Stimulated activated CD8-positive, alpha-beta memory T cell treated with anti-CD3 and anti-CD28 coated beads, Interleukin-7, amount 100 ng/mL, for 48 hours (primary cell): ENCODE measurements at places on chromosomes 5 and 9.

GRCh38 chr9:110846215-110846614 is 177.6 kb downstream of the MUSK start:
- DNase-seq, result no peak

DNA sequence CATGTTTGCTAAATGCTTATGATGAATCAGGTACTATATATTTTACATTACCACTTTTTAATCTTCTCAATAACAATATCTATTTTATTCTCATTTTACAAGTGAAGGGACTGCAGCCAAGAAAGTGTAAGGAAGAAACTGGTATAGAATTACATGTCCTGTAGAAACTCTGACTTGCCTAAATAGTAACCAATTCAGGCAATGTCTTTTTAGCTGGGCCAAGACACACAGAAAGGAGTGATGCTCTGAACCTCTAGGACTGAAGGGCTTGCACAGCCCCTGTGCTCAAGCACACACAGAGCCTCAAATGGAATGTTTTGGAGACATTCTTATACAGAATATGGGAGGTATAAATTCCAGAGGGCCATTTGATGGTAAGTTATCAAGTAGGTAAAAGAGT is 286.4 kb upstream of the TNC start:
- DNase-seq, result no peak

GRCh38 chr9:130323051-130323745 is 57.6 kb downstream of the HMCN2 start:
- no peak for DNase-seq

DNA sequence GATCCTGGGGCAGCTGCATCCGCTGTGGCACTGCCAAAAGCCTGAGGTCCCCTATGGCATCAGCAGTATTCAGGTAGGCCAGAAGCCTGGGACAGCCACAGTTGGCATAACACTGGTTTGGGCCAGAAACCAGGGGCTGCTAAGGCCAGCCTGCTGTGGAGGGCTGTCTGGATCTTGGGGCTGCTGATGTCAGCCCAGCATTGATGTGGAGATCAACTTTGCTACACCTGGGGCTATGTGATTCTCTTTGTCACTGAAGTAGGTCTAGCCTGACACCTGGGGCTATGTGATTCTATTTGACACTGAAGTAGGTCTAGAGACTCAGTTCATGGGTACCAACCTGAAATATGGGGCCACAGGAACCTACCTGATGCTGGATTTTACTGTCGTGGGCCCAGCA is 411.5 kb downstream of the RASEF start:
- DNase-seq, result no peak

GRCh38 chr5:98768160-98768959 is 5.1 kb upstream of the RGMB start:
- no peak for DNase-seq

DNA sequence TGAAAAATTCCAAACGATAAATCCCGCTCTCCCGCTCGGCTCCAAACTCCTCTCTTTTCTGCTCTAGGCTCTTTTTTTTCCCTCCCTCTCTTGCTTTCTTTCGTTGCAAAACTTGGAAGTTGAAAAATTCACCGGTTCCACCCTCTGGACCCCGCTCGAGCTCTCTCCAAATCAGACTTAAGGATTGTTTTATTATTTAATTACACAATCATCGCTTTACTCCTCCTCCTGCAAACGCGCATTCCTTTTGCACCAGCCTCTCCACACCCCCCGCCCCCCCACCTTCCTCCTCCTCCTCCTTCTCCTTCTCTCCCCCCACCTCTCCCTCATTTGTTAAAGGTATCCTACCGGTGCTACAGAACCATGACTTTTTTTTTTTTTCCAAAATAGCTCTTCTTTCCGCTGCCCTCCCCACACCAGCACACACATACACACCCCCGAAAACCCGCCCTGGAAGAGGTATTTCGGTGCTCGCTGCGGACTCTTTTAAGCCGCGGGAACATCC is 535 bp upstream of the NFIB start:
- DNase-seq, result no peak

- DNase-seq, result no peak
Measured at GRCh38 chr5:31502506-31502905, 29.4 kb downstream of the DROSHA start.

DNA sequence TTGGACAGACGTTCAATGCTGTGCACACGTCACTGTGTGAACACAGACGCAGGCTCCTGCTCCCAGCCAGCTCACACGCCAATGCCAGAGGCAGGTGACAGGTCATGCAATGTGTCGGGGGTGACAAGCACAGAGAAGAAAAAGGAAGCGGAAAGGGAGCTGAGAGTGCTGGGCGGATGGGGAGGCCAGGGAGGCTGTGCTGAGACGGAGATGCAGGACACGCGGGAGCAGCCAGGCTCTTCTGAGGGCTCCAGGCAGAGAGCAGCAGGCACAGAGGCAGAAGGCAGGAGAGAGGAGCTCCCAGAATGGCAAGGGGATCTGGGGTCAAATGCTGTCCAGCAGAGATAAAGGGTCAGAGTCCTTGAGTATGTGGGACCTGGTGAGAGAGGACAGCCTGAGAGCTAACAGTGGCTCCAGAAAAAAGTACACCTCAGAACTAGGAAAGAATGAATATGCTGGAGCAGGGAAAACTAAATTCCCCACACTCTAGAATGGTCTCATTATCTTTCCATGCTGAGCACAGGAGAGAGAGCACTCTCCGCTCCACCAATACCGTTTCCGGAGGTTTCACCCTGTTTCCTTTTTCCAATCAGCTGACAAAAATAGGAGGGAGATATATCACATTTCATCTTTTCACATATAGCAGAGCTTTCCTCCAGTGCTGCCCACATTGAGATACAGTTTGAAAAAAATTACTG is 32.8 kb upstream of the NSMF start:
- no peak for DNase-seq

GRCh38 chr5:93884254-93884653 is 142.9 kb upstream of the POU5F2 start:
- DNase-seq, result no peak

GRCh38 chr5:174997688-174998087 is 273.3 kb downstream of the MSX2 start:
- DNase-seq, result no peak

- no peak for DNase-seq
Measured at GRCh38 chr5:8216921-8217320, 348.0 kb downstream of the MTRR start.

DNA sequence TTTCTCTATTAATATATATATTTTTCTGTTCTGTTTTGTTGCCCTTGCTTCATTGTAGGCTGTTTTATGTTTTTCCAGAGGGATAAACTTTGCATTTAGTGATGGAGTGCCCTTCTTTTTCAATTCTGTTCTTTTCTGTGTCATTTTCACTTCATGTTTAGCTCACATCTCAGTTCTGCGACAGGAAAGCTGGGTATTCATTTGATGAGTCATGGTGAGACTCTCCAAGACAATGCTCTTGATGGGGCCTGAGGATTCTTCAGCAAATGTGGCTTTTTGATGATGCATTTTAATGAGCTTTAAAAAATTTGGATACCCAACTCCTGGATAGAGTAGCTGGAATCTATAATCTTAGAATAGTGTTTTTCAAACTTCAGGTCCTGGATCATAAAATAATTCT is 56.5 kb upstream of the SPATA31D4 start:
- DNase-seq, result no peak

- no peak for DNase-seq
Measured at GRCh38 chr5:151660616-151661495, 25.9 kb downstream of the SPARC start.

GRCh38 chr9:127825319-127826051 is 22.8 kb downstream of the FPGS start:
- DNase-seq, result no peak

DNA sequence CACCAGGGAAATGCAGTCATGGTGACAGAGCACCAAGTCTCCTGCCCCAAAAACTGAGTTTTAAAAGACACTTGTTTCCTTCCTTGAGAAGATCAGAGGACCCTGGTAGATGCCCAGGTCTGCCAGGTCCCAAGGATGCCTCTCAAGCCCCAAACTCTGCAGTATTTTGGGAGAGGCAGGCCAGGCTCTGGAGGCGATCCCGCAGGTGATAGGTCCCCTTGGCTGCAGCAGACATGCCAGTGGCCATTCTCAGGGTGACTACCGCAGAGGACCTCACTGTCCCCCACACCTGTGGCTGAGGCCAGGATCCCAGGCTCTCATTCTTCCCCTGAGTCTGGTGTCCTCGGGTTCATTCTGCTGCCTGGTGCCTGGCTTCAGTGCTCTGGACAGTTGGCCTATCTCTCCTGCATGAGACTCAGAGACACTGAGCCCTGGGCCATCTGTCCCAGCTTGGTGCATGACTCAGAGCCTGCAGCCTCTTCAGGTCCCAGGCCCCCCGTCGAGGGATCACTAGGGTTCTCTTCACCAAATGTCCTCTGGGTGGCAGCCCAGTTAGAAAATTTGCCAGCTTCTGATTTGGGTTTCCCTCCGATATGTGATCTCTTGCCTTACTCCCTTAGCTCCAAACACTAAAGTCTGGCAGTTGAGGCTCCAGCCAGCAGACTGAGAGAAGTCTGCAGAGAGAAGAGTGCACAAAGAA is 59.7 kb upstream of the GARNL3 start:
- DNase-seq, result no peak

DNA sequence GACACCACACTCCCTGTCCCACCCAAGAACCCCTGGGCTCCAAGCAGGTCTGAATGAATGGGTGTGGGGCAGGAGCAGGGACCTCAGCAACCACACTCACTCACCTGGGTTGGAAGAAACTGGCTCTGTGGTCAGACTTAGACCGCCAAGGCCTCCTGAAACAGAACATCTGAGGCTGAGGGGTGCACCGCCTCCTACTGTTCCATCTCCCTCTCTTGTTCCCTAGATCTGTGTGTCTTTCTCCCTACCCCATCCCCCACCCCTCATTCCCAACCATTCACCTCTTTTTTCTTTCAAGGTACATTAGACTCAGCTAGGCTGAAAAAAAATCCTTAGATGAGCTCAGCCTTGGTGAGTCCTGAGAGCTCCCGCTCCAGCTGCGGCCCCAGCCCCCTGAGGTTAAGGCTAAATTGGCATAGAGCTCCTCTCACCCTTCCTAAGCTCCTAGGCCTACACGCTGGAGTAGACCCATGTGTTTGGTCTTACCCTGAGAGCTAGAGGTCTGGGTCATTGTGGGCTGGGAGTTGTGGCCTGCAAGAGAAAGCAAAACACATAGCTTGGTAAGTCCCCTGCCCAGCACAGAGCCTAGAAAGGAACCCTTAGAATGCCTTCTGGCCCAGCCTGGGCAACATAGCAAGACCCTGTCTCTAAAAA is 4.8 kb downstream of the ECSCR start:
- no peak for DNase-seq

GRCh38 chr5:169127431-169127830 is 173.5 kb downstream of the SLIT3 start:
- DNase-seq, result no peak

- DNase-seq, result no peak
Measured at GRCh38 chr5:2166979-2167377, 284.3 kb upstream of the IRX4 start.

GRCh38 chr5:82396871-82397514 is 118.8 kb upstream of the RPS23 start:
- DNase-seq, result no peak

DNA sequence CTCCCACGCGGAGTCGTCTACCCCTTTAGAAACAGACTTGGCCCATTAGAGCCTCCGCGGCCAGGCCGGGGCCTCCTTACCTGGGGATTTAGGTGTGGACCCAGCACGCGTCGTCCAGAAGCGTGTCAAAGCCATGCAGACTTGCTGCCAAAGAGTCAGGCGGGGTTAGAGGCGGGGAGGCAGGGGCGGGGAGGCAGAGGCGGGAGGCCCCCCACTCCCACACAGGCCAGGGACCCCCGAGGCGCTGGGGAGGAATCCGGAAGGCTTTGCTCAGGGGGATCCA is 47.1 kb downstream of the HABP4 start:
- DNase-seq, result no peak

- DNase-seq, result no peak
Measured at GRCh38 chr9:93820667-93821306, 134.4 kb downstream of the BARX1 start.

DNA sequence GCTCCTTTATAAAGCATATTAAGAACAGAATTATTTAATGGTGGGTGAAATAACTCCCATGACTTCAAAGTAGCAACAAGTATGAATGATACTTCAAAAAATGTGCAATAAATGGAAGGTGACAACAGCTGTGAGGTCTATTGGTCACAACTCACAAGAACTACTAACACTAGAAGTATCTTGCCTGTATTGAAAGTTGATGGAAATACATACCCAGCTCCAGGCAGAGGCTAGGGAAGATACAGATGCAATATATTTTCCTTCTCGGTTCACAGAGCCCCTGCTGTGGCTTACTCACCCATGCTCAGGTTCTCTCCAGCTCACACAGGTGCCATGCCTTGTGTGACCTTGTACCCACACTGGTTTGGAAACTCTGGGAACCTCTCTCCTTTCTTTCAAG is 133.8 kb downstream of the LIFR start:
- DNase-seq, result no peak

- DNase-seq, result no peak
Measured at GRCh38 chr5:119076080-119076479, 5.2 kb downstream of the DMXL1 start.

DNA sequence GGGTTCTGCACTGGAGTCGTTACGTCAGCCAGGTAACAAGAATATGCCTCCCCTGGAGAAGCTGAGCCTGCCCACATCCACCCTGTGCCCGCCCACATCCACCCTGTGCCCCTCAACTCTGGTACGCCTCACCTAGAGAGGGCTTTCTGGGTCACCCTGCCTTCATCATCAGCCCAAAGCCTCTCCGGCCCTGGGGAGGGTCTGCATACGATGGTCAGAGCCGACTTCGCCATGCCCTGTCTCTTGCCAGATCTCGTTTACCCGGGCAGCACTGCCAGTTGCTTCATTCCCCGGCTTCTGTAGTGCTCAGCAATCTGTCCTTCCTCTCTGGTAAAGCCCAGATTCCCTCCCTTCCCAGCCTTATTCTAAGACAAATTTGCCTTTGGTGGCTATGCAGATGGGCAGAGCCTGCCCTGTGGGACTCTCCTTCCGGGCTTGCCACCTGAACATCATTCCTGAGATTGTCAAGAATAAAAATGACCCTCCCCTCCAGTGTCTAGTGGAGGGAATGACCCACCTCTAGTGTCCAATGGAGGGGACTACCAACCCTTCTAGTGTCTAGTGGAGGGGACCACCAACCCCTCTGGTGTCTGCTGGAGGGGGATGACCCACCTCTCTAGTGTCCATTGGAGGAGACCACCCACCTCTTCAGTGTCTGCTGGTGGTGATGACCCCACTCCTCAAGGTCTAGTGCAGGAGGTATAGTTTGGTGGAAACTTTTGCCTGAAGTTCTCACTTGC is 3.4 kb downstream of the PLEKHG4B start:
- DNase-seq, result no peak

DNA sequence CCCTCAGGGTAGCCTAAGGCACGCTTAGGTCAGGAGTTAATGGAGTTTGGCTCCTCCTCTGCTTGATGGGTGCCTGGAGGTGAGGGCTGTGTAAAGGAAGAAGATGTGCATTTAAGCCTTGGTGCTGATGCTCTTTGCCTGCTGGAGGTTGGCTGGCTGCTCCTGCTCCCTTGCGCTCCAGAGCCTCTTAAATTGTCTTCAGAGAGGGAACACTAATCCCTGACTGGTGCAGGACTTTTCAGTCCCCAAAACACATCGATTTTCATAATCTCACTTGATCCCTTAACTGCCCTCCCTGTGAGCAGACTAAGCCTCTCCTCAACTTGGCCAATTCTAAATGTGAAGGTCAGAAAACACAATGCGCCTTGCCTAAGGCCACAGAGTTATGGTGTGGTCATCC is 16.2 kb upstream of the TCOF1 start:
- no peak for DNase-seq
